Fibroblast of skin of back (primary cell): ENCODE measurements at places on chromosomes 7 and 10.

DNA sequence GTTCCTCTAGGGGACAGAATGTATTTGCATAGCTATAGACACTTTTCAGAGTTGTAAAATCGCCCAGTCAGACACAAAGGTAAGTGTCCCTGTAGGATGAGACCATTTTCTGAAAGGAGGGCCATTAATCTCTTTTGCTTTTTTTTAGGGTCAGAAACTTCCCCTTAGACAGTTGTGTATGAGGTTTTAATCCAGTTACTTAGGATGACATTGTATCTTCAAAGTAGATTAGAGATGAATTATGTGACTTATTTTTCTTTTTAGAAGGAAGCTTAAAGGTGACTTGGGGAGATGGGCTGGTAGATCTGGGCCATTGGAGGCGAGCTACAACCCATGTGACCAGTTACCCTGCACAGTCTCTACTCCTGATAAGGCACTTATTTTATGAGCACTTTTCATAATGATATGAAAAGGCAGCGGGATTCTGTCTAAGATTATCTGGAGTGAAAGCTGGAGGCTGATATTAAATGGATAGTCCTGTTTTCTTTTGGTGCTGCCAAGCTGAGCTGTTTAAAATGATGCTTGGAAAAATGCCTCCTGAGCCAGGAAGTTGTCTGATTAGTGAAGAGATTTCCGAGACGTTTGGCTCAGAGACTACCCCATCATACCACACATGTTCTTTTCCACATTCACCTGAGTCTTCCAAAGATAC lies 264.3 kb downstream of the AUTS2 start:
- no peak for DNase-seq

DNA sequence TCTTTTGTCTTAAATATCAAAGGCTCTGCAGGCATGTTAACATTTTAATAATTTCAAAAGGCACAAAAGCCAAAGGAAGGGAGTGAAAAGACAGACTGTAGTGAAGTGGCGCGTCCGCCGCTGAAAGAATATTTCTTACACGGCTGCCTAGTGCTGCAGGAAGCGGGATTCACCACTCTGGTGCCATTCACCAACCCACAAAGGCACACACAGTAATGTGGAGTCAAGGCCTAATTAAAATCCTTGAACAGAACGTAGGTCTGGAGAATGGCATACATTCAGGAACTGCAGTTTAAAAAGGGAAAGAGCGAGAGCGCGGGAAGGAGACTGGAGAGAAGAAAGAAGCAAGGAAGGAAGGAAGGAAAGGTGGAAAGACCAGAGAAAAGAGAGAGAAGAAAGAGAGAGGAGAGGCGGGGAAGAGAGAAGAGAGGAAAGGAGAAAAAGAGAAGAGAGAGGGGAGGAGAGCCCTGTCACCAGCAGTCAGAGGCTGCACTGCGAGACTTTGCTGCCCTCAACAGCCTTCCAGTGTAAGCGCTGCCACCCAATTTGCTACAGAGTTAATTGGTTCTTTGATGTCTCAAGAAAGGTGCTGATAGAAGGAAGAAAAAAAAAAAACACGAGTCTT lies 554.0 kb downstream of the MDFIC start:
- no peak for DNase-seq

GRCh38 chr10:58667658-58668310 lies 155.1 kb downstream of the BICC1 start:
- no peak for DNase-seq

DNA sequence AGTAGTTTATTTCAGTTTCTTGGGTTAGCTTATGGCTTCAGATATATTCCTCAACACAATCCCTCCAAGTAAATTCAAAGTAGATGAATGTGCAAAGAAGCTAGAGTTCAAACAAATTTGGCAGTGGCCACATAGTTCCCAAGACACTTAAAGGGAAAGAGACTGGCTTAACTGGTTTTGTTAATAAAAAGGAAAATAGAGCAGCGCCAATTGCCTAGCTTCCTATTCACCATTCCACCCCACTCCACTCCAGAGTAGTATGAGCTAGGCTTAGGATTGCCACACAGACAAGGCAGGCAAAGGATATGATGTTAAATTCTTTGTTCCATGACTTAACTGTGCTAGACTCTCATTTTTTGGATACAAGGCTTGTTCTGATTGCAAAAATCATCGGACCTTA lies 2.0 kb downstream of the XRCC2 start:
- no peak for DNase-seq

DNA sequence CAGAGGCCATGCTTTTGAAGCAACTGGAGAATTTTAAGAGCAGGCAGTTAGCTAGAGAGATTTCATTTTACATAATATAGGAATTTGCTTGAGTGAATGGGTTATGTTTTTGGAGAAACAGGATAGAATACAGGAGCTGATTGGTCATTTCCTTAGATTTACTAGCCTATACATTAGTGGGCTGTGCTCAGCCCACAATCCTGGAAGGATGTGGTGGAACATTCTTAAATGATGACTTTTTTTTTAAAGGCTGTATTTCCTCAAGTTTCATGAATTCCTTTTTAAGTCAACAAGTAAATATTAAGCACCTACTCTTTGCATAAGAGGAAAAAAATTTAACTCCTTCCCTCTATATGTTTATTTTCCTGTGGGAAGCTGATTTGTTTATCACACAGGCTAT lies 314.4 kb upstream of the BMPER start:
- peak; percentile 90 for DNase-seq

DNA sequence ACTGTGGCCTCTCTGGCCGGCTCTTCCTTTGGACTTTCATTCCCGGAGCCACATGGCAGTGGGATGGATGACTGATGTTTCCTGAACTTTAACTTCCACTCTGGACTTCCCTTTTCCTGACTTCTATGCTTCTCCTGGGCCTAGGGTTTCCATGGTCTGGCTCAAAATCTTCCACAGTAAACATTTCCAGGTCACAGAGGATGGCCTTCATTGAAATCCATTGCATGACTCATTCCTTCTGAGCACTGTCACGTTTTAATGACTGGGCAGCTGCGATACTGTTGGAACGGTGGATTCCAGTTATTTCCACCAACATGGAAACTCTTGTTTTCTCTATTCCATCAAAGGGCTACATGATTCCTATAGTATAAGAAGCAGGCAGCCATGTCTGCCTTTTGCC lies 24.4 kb upstream of the ZNF273 start:
- no peak for DNase-seq

DNA sequence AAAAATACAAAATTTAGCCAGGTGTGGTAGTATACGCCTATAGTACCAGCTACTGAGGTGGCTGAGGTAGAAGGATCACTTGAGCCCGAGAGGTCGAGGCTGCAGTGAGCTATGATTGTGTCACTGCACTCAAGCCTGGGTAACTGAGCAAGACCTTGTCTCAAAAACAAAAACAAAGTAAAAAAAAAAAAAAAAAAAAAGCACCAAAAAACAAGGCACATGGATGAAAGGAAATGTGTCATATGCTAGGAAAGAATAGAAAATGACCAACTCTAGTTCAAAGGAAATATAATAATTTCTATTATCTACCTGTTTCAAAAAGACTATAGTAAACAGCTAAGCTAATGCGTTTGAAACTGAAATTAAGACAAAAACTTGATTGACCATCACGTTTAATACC lies 33.8 kb downstream of the UBE2H start:
- no peak for DNase-seq

GRCh38 chr7:138875794-138876193 lies 77.8 kb upstream of the ATP6V0A4 start:
- DNase-seq: peak; percentile 39

GRCh38 chr7:108236681-108237415 lies 106.7 kb upstream of the LAMB4 start:
- no peak for DNase-seq

GRCh38 chr10:13709931-13710650 lies 123.3 kb downstream of the PRPF18 start:
- DNase-seq: no peak

DNA sequence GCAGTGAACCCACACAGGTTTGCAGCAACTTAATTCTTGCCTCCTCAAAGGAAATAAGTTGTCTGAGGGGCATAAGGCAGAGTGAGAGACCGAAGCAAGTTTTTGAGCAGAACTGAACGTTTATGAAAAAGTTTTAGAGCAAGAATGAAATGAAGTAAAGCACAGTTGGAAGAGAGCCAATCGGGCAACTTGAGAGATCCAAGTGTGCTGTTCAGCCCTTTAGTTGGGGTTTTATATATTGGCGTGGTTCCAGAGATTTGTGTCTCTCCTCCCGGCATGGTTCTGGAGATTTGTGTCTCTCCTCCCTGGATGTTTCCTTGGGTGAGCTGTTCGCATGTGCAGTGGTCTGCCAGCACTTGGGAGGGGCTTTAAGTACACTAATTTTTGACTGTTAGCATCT lies 141.4 kb upstream of the DGKB start:
- no peak for DNase-seq

- peak; percentile 23 for DNase-seq
Observed at GRCh38 chr10:22365644-22366434, 20.5 kb downstream of the SPAG6 start.

- DNase-seq: peak; percentile 3
Observed at GRCh38 chr10:129494740-129495139, 27.7 kb downstream of the MGMT start.

- peak; percentile 88 for DNase-seq
Observed at GRCh38 chr10:62037166-62037831, 135.8 kb downstream of the ARID5B start.

GRCh38 chr7:122674502-122674901 lies 24.4 kb downstream of the RNF133 start:
- DNase-seq: peak; percentile 44

DNA sequence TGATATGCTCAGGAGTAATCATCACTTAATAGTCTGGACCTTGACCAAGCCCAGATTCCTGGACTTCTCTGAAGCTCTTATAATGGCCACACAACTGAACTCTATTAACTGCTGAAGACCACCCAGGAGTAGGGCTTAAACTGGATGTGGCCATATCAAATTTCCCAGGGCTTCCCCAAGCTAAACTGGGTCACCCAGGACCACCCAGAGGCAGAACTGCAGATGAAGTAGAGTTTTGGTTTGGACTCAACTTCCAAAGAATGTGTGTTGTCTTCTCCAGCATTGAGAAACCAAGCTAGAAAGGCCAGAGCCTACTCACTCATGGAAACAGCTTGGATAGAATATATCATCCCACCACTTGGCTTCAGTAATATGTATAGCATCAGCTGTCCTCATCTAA lies 358.2 kb upstream of the MEOX2 start:
- DNase-seq: no peak

- peak; percentile 15 for DNase-seq
Observed at GRCh38 chr10:28139138-28139537, 140.3 kb upstream of the ODAD2 start.

DNA sequence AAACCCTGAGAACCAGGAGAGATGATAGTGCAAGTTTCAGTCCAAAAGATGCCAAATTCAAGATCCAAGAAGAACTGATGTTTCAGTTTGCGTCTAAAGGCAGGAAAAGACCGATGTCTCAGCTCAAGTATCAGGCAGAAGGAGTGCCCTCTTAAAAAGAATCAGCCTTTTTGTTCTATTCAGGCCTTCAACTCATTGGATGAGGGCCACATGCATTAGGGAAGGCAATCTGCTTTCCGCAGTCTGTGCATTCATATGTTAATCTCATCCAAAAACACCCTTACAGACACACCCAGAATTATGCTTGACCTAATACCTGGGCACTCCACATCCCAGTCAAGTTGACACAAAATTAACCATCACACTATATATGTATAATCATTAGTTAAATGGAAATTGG lies 45.2 kb downstream of the DNAJB9 start:
- DNase-seq: no peak

DNA sequence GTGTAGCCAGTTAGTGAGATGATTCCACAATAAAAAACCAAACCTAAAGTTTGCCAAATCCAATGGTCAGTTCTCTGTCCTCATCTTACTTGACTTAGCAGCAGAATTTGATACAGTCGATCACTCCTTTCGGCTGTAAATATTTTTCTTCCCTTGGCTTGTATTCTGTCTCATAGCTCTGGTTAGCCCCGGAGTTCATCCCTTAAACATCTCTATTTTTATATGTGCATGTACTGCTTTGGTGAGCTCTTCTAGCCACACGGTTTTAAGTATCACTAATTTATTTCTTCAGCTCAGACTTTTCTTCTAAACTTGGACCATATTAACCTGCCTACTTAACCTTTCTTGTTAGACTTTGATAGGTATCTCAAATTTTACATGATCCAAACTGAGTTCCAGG lies 17.8 kb upstream of the ASB15 start:
- DNase-seq: no peak

GRCh38 chr10:32923134-32923533 lies 34.9 kb downstream of the ITGB1 start:
- no peak for DNase-seq

DNA sequence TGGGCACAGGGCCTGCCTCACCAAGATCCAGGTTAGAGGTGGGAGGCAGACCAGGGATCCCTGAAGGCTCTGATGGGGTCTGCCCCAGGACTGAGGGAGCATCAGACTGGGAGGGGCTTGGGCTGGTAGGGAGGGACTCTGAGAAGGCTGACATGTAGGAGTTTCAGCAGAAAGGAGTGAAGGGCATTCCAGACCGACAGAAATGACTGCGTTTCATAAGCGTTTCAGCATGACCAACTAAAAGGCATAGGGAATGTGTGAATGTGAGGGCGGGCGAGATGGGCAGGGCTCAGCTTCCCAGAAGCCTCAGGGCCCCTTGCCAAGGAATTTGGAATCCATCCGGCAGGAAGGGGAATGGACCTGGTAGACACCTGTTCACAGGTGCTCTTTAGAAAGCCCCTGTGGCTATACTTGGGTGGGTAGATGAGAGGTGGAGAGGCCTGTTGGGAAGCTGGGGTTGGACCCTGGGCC lies 24.9 kb upstream of the SLC29A3 start:
- no peak for DNase-seq

DNA sequence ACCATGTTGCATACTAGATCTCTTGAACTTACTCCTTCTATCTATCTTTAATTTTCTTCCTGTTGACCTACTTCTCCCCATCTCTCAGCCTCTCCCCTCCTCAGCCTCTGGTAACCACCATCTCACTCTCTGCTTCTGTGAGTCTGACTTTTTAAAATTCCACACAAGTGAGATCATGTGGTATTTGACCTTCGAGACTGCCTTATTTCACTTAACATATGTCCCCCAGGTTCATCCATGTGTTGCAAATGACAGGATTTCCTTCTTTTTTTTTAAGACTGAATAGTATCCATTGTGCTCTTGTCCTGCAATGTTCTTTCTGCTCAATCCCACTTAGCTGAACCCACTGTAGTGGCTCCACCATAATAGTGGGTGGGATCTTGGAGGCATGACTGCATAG lies 51.4 kb upstream of the DNAJC1 start:
- peak; percentile 38 for DNase-seq

GRCh38 chr10:127840884-127841283 lies 51.9 kb downstream of the CLRN3 start:
- DNase-seq: no peak

GRCh38 chr7:67391168-67391567 lies 394.5 kb downstream of the TYW1 start:
- no peak for DNase-seq

- DNase-seq: peak; percentile 73
Observed at GRCh38 chr10:3873728-3874461, 88.9 kb upstream of the KLF6 start.

GRCh38 chr10:131651674-131652437 lies 249.0 kb upstream of the PPP2R2D start:
- no peak for DNase-seq
